ENCODE measurements at places on chromosomes 2 and 18.

GRCh38 chr2:41806286-41806685 lies 241.5 kb upstream of the PKDCC start:
- DNase-seq = no peak

GRCh38 chr2:108620656-108621055 lies 86.4 kb downstream of the LIMS1 start:
- DNase-seq = no peak

- no peak for DNase-seq
Measured at GRCh38 chr2:42372474-42373200, 11.6 kb upstream of the COX7A2L start.

GRCh38 chr2:165877565-165878550 lies 75.7 kb downstream of the TTC21B start:
- no peak for DNase-seq

DNA sequence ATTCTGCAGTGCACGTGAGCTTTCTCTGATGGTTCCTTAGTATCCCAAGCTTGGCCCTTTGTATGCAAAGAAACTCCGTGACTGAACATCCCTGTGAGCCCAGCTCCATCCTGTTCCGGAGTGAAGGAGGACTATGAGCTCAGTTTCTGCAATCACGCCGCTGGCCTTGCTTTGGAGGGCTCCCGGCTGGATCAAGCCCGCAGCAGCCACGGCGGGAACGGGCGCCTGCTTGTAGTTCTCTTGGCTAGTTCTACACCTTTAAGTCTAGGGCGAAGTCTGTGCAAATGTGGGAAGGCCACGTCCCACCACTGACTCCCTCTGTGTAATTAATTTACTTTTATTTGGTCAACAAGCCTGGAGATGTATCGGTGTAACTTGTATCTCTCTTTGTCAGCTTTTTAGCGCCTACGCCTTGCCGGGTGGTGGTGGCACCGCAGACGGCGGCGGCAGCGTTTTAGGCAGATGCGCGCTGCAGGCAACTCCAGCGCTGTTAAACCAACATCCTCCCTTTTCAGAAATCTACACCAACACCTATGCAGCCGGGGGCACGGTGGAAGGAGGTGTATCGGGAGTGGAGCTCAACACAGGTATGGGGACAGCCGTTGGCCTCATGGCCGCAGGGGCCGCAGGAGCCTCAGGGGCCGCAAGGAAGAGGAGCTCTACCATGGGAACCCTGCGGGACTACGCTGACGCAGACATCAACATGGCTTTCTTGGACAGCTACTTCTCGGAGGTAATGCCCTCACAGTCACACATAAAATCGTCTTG lies 34.3 kb downstream of the DSG4 start:
- DNase-seq = no peak

DNA sequence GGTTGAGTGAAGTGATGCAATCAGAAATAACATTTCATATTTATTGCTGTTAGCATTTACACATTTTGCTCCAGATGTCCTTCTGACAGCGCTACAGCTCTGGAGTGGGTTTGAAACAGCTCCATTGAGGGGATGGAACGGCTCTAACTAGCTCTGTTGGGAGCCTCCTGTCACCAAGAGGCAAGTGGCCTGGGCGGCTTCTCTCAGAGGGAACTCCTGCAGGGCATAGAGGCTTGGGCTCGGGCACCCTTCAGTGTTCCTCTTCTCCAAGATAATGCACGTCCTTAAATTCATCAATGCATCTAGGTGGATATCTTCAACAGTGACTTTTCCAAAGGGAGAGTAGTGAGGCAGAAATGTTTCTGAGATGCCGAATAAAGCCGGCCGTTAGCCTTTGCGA lies 122.5 kb downstream of the CNTNAP5 start:
- DNase-seq = no peak

DNA sequence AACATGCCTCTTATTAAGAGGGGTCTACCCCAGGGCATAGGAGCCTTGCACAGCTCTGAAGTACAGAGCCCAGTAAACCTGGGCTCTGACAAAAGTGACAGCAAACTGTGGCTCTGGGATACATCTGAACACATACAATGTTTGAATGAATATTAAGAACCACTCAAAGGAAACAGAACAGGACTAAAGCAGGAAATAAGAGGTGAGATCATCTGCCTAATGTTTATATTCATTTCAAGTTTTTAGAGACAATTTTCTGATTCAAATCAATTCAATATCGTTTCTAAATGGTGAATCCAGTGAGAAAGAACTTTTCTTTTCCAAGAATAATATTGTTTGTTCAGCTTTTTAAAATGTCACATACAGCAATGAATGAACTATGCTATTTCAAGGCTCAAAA lies 136.7 kb upstream of the CAVIN2 start:
- DNase-seq = no peak

DNA sequence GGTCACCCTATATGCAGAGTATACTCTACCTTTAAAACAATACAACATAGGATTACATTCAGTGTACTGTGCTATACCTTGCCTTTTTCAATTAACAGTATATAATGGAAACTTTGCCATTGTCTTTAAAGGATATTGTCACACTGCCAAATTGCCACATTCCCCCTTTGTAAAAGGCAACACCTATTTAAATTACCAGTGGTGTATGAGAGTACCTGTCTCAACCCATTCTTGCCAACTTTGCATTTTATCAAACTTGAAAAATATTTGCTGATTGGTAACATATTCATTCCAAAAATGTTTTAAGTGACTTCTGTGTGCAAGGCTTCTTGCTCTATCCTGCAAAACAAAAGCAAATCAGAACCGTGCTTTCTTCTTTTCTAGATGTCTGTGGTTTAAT lies 92.9 kb downstream of the FMNL2 start:
- DNase-seq = no peak

DNA sequence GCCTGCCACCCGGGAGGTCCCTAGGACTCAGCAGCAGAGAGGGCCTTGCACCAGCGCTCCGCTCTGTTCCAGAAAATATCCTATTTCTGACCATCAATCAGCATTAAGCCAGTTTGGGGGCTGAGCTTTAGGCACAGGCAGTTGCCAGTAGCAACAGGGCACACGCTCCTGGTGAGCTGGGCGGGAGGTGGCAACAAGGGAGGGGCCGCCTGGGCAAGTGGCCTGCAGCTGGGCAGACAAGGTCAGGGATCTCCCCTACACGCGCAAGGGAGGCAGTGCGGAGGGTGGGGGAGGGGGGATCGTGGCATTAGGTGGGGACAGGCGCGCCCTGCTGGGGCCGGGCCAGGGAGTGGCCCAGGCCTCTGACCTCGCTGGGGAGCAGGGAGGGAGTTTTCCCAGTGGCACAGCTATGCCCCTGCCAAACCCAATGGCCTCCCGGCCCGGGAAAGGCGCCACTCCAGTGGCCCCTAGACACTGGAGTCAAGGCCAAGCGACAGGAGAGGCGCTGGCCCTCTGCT lies 302.8 kb downstream of the NCKAP5 start:
- DNase-seq = no peak

DNA sequence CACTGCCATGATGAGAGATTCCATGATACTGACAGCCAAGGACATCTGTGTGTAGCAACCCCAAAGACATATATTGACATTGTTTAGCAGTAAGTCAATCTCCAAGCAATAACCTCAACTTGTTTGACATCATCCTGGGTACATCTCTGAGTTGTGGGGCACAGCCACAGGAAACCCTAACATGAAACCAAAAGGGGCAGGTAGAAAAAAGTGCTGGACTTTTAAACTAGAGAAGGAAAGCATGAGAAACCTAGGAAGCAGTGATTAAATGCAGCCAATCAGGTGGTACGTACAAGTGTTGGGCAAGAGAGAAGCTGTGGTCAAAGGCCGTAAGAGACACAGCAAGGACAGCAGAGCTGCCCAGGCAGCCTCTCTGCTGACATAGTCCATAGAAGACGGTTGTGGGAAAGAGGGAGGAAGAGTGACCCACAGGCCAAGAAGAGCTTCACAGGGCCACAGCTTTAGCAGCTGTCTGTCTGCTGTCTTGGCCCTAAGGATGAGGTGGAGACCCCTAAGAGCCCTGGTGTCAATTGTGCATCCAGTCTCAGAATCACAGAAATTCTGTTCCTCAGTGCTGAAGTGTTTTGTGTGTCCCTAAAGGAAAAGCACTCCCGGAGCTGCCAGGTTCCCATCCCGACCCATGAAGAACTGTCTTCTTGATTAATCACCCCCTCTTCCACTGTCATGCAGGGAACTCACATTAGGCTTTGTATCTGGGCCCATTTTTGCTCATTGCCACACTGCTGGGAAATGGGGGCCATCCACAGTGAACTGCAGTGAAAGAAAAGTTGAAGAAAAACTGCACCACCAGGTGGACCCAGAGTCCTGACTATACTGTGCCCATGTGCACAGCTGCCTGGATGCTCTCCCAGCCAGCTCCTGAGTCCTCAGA lies 25.4 kb upstream of the CHN1 start:
- DNase-seq = no peak

GRCh38 chr2:38467768-38468455 lies 90.8 kb upstream of the ATL2 start:
- DNase-seq = no peak

DNA sequence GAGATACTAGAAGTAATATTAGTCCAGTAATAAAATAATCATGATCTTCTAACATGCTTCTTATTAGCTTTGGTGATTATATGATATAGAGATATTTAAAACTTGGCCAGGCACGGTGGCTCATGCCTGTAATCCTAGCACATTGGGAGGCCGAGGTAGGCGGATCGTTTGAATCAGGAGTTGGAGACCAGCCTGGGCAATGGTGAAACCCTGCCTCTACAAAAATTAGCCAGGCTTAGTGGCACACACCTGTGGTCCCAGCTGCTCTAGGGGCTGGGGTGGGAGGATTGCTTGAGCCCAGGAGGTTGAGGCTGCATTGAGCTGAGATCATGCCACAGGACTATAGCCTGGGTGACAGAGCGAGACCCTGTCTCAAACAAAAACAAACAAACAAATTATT lies 87.0 kb downstream of the WDR7 start:
- no peak for DNase-seq

DNA sequence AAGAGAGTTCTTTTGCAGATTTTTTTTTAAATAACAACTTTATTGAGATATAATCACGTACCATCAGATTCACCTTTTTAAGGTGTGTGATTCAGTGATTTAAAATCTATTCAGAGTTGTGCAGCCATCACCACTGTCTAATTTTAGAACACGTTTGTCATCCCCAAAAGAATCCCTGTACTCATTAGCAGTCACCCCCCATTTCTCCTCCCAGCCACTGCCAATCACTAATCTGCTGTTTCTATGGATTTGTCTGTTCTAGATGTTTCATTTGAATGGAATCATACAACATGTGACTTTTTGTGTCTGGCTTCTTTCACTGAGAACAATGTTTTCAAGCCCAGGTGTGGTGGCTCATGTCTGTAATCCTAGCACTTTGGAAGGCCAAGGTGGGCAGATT lies 55.4 kb upstream of the RAPH1 start:
- no peak for DNase-seq

DNA sequence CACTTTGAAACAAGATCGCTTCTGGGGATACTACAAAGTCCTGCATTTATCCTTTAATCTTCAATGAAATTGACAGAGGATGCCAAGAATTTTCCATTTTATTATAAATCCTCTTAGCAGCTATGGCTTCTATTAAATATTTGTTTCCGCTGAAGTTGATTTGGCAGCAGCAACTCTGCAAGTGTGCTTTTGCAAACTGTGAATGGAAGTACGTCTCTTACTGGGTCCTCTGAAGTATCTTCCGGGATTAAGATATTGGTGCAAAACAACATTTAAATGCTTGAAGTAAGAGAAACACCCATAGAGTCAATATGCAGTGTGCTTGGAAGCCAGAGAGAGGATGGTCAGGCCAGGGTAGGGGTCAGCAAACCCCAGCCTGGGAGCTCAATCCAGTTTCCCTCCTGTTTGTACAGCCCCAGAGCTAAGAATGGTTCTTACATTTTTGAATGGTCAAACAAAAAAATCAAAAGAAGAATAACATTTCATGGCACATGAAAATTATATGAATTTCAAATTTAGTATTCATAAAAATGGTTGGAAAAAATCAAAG lies 13.6 kb downstream of the CCDC68 start:
- no peak for DNase-seq

GRCh38 chr2:215751911-215752272 lies 261.5 kb downstream of the MREG start:
- no peak for DNase-seq

- DNase-seq = peak; percentile 41
Measured at GRCh38 chr2:68837164-68837860, 33.9 kb downstream of the BMP10 start.

DNA sequence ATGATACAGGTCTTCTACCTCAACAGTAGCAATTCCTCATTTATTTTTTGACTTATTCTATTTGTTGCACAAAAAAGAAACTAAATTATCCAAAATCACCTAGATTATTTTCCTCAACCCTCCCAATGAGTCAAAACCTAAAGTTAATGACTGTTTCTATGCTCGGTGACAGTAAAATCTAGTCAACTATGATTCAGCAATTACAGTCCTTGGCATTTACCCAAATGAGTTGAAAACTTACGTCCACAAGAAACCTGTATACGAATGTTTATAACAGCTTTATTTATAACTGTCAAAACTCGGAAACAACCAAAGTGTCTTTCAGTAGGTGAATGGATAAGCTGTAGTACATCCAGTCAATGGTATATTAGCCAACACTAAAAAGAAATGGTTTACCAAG lies 439.3 kb downstream of the CBLN2 start:
- no peak for DNase-seq

Measured in stimulated activated CD8-positive, alpha-beta memory T cell treated with anti-CD3 and anti-CD28 coated beads, Interleukin-4, amount 100 ng/mL, for 1 hour (primary cell).